Calu3 (cell line): ENCODE measurements at places on chromosomes 4 and X. TPM values are rescaled to one million over a fixed set of nuclear protein-coding genes. Genes with fewer than 3 reads are reported as not detected.

DNA sequence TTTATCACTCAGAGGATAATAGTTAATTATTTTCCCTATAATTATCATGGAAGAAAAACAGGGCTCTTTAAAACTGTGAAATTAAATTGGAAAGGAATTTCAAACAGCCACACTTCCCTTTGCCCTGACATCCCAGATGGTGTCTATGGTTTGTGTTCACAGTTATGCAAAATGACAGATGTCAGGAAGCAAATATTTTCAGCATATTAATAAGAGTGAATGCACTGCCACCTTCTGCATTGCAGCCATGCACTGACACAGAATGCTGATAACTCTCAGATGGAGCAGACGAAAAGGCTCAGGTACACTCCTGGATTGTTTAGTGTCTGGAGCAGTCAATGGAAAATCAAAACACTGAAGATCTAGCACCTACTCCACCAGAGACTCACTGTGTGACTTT is 57.6 kb downstream of the RWDD4 start:
- H3K27ac ChIP-seq = no peak overlapping the region
- no peaks in the 10 kb centered on the region for H3K36me3 ChIP-seq
- H3K4me1 ChIP-seq = peaks cover 11% of the 10 kb centered on the region
- no peak overlapping the region for H3K4me3 ChIP-seq
- DNase-seq = no peak
- H3K27me3 ChIP-seq = no peaks in the 10 kb centered on the region

GRCh38 chrX:126815806-126816205 is 3.7 kb upstream of the PRR32 start:
- no peak overlapping the region for H3K4me3 ChIP-seq
- no peaks in the 10 kb centered on the region for H3K36me3 ChIP-seq
- no peaks in the 10 kb centered on the region for H3K27me3 ChIP-seq
- no peaks in the 10 kb centered on the region for H3K4me1 ChIP-seq

GRCh38 chrX:153939573-153939972 is 4.7 kb upstream of the NAA10 start:
- H3K27ac ChIP-seq = no peak overlapping the region
- H3K4me3 ChIP-seq = no peak overlapping the region
- H3K27me3 ChIP-seq = no peaks in the 10 kb centered on the region
- no peak for DNase-seq
- peaks cover 8% of the 10 kb centered on the region for H3K36me3 ChIP-seq
- H3K4me1 ChIP-seq = no peaks in the 10 kb centered on the region

NBDY gene
- total RNA-seq = 57.1 and 65.0 TPM in 2 replicates

PRR32 gene
- not detected in 2 replicates for total RNA-seq

GRCh38 chrX:40622479-40623138 is 619 bp upstream of the MPC1L start:
- H3K4me3 ChIP-seq = no peak overlapping the region
- H3K4me1 ChIP-seq = no peaks in the 10 kb centered on the region
- no peak overlapping the region for H3K27ac ChIP-seq
- no peaks in the 10 kb centered on the region for H3K27me3 ChIP-seq
- DNase-seq = no peak

GRCh38 chr4:14667624-14668151 is 334.6 kb upstream of the CPEB2 start:
- H3K4me3 ChIP-seq = no peak overlapping the region
- no peak overlapping the region for H3K27ac ChIP-seq
- peaks cover 8% of the 10 kb centered on the region for H3K4me1 ChIP-seq

DNA sequence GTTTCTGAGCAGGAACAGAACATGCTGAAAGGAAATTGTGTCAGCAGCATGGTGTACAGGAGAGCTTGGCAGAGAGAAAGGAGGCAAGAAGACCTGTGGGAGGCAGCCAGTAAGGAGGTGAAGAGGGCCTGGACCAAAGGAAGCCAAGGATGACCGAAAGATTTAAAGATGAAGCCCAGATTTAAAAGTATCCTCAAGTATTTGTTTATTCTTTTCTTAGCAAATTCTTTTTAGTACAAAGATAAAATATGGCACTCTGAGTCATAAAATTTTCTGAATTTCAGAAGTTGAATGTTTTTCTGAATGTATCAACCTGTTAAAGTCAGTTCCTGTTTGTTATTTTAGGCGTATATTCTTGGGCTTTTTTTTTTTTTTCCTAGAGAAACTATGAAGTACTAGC is 3.5 kb downstream of the PKD2 start:
- no peak overlapping the region for H3K4me3 ChIP-seq
- peaks cover 16% of the 10 kb centered on the region for H3K4me1 ChIP-seq
- no peak overlapping the region for H3K27ac ChIP-seq

FAM53A gene
- total RNA-seq = 5.3 and 7.3 TPM in 2 replicates

DNA sequence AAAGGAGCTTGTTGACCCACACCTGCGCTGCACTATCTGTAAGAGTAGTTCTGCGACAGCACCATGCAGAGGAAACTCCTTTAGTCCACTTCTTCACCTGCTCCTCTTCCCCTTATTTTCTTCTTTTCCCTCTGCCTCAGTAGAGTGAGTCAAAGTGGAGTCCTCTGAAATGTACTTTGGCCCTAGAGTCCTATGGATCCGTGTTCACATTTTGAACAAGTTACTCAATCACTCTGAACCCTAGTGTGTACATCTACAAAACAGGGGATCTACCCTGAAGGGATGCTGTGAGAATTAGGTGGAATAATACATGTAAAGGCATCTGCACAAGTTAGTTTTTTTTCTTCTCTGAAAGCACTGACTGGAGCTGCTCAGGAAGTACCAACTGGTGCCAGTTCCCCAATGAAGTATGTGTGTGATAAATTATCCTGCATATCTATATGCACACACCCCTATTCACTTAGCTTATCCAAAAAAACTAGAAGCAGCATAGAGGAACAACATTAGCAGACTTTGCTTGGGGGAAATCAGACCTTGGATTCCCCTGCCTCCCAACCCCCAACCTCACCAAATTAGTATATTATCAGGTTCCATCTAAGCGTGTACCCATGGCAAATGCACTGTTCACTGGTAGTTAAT is 118.5 kb upstream of the FAM9C start:
- peaks cover 31% of the 10 kb centered on the region for H3K4me1 ChIP-seq
- no peak overlapping the region for H3K27ac ChIP-seq
- no peak overlapping the region for H3K4me3 ChIP-seq
- no peaks in the 10 kb centered on the region for H3K36me3 ChIP-seq
- no peaks in the 10 kb centered on the region for H3K27me3 ChIP-seq

DNA sequence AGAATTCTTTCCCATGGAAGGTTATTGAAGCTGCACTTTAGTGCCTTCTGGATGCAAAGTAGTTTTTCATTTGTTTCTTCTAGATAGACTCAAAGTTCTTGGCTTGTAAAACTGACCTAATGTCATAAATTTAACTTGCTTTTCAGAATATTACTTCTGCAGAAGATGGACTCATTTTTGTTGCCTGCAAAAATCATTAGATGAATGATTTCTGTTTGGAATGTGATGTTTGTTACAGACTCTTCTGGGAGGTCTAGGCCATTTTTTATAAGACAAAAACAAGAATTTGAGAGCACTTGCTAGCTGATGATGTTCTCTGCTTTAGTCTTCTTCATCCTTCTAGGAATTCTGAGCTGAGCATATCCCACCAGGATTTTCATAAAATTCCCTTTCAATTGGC is 308.6 kb upstream of the GIMD1 start:
- no peaks in the 10 kb centered on the region for H3K27me3 ChIP-seq
- no peaks in the 10 kb centered on the region for H3K36me3 ChIP-seq
- H3K4me1 ChIP-seq = no peaks in the 10 kb centered on the region
- no peak for DNase-seq

ADH4 gene
- not detected in 2 replicates for total RNA-seq

ZNF518B gene
- not detected in 2 replicates for total RNA-seq

GRCh38 chrX:13835825-13836224 is 18.9 kb upstream of the GPM6B start:
- no peaks in the 10 kb centered on the region for H3K27me3 ChIP-seq
- no peak for DNase-seq
- no peaks in the 10 kb centered on the region for H3K36me3 ChIP-seq
- no peak overlapping the region for H3K4me3 ChIP-seq
- no peak overlapping the region for H3K27ac ChIP-seq

DNA sequence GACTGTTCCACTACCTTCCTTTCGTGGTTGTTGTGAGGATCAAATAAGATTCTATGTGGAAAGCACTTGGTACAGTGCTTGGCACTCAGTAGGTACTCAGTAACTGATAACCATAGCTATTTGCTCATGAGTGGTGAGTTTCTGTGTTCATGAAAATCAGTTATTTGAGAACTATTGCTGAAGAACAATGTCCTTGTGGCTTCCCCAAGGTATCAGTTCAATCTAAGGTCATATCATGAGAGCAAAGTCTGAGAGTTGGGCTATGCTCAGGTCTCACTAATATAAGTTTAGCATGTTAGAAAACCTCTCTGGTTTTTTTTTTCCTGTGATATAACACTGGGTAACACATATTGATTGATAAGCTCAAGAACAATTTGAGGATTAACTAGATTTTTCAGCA is 147.8 kb downstream of the GRIA3 start:
- H3K36me3 ChIP-seq = no peaks in the 10 kb centered on the region
- H3K27me3 ChIP-seq = no peaks in the 10 kb centered on the region
- H3K4me1 ChIP-seq = peaks cover 8% of the 10 kb centered on the region
- DNase-seq = no peak
- H3K27ac ChIP-seq = no peak overlapping the region

GRCh38 chrX:13271511-13271910 is 48.3 kb downstream of the ATXN3L start:
- H3K27ac ChIP-seq = no peak overlapping the region
- H3K4me1 ChIP-seq = peaks cover 11% of the 10 kb centered on the region
- no peak overlapping the region for H3K4me3 ChIP-seq
- H3K36me3 ChIP-seq = no peaks in the 10 kb centered on the region
- H3K27me3 ChIP-seq = no peaks in the 10 kb centered on the region
- DNase-seq = no peak

DNA sequence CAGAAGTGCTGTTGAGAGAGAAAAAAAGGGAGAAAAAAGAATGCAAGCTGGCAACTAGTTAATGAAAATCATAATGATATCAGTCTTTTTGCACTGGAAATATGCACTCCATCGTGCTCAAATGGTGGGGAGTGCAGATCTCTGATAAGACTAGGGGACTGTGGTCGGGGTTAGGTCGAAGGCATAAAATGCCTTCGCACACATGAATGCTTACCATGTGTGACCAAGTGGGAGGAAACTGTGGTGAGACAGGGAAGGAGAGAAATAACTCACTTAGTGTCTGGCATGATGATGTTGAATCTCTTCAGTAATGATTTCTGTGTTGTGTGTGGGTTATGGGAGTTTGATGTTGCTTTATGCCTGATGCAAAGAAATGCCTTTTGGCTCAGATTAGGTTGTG is 358.9 kb downstream of the FBXO8 start:
- DNase-seq = no peak
- H3K4me1 ChIP-seq = no peaks in the 10 kb centered on the region
- no peak overlapping the region for H3K27ac ChIP-seq
- no peak overlapping the region for H3K4me3 ChIP-seq
- H3K36me3 ChIP-seq = no peaks in the 10 kb centered on the region
